ENCODE measurements at places on chromosomes 1 and 21.

DNA sequence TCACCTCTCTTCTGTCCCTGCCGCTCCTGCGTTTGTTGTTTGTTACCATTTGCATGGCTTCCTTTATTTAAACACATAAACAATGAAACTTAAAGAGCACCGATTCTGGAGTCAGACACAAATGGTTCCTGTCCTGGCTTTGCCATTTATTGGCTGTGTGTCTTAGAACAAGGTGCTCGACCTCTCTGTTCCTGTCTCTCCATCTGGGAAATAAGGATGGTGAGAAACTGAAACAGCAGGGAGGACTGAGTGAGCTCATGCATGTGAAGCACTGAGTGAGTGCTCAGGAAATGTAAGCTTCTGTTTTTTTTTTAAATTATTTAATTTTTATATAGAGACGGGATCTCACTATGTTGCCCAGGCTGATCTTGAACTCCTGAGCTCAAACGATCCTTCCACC is 148.2 kb upstream of the WNT4 start:
- no peak for DNase-seq

DNA sequence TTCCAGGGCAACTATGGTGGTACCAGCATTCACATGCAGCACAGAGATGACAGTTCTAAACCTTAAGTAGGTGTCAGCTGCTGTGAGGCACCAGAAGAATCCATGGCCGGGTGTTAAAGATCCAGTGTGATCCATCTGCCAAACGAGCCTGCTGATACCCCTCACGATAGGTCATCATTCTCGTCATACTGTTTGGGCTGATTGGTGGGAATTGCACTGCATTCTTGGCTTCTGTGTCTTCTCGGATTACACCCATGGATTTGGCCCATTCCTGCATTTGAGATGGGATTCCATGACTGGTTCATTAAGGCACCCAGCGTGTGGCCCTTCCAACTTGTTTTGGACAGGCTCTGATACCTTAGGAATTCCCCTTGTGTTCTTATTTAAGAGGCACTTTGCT is 55.2 kb downstream of the ST6GALNAC3 start:
- DNase-seq: no peak

GRCh38 chr1:151710187-151710840 is 6.3 kb downstream of the CELF3 start:
- DNase-seq: no peak

DNA sequence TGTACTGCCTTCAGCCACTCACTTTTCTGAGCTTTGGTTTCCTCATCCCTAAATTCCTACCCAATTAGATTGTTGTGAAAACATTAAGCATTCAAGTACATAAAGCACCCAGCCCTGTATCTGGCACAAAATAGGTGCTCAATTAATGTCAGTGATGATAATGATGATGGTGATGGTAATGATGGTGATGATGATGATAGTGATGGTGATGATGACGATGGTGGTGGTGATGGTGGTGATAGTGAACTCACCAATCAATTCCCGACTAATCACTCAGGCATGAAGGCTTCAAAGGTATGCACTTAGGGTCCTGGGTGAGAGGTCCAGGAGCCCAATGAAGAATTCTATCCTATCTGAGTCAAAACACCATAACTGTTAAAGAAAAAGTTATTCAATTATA is 383.5 kb downstream of the MATN1 start:
- DNase-seq: no peak

DNA sequence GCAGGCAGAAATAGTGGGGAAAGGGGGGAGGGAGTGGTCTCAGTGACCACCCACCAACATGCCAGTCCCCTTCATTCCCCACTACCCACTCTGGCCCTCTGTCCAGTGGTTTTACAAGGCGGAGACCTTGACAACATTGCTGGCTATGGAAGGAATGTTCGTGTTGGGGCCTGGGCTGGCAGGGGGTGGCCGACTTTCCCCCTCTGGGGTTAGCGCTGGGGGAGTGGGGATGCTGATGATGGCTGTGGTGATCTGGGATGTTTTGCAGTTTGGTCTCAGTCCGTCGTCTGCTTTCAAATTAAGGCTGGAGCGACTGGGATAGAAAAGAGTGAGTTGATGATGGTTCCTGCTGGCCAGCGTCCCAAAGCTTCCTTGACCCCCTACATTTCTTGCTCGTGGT is 20.3 kb downstream of the DDX20 start:
- DNase-seq: no peak

- no peak for DNase-seq
These were observed 18.4 kb downstream of the DENND2D start for GRCh38 chr1:111182052-111182451.

DNA sequence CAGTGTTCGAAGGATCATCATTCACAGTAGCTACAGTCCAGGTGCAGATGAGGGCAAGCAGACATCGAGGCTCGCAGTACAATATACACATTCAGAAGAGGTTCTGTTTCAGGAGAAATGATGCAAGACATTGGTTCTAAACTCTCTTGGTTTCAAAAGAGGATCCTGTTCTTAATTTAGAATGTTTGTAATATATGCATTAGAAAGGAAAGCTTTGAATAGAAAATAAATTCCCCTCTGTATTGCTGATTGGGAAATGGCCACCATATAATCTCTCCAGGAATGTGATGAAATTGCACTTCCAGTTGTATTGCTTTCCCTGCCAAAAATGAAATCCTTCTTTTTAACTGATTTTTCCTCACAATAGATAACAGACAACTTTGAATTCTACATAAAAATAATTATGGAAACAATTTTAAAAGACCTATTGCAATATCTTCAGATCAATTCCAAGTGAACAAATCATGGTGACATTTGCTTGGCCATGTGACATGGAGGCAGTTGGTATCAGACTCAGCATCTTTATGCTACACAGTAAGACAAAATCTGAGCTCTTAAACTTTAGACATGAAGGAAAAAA is 27.6 kb upstream of the SIPA1L2 start:
- no peak for DNase-seq

DNA sequence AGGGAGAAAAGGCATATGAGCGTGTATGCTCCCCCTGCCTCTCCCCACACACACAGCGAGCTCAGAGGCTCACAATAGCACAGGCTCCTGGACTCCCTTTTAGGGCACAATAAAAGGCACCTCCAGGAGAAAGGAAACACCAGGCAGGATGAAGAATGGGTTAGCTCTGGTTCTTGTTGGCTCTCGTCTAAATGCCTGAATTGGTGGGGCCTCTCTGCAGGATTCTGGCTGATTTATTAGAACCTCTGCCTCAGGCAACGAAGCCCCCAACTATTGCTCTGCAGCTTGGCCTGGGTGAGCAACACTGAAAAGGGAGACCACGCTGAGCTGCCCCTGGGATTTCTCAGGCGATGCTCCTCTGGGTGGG is 590.9 kb upstream of the PLXNA2 start:
- DNase-seq: no peak

- DNase-seq: no peak
These were observed 2.1 kb downstream of the C8B start for GRCh38 chr1:56963667-56964066.

- no peak for DNase-seq
These were observed 2.3 kb upstream of the PLA2G2A start for GRCh38 chr1:19981507-19982312.

GRCh38 chr1:53284224-53285020 is 43.4 kb downstream of the LRP8 start:
- DNase-seq: no peak

GRCh38 chr1:235873045-235873444 is 6.3 kb upstream of the LYST start:
- DNase-seq: no peak

DNA sequence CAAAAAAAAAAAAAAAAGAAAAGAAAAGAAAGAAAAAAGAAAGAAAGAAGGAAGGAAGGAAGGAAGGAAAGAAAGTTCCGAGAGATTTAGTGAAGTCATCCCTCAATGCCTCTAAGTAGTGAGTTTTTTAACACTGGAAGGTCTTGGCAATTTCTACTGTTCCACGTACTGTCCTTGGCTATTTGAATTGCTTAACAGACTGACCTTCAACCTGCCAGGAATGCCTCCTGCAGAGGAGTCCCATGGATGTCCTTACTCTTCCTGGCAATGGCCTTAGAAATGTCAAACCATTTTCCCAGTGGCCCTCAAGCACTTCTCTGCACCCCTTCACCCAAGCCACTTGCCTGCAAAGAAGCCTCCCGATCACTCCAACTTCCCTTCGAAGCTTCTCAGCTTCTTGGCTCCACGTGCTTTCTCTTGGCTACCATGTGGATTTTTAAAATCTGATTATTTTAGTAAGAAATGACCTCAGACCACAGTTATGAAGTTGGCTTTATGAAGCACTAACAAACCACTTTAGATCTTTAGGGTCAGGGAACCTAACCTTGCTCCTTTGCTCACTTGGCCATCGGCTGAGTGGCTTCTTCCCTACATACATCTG is 43.7 kb upstream of the ABCG1 start:
- no peak for DNase-seq
